ENCODE measurements at places on chromosomes 16 and 17.

DNA sequence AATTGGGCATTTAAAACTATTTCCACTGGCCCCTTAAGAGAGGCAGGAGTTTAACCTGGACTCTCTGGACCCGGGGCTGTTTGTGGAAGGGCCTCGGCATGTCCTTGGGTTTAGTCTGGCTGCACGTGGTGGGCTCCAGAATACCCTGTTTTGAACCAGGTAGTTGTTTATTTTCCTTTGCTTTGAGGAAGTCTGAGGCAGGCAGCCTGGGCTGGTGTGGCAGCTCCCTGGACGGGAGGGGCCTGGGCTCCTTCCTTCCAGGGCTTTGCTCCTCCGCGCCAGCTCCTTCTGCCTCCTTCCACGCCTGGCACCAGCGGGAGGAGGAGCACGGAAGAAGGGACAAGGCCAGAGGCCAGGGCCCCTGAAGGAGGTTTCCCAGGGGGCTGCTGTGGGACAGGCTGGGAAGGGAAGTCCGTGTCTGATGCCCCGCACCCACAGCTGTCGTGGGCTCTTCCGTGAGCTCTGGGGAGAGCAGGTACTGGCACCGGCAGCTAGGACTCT lies 15.5 kb downstream of the BANP start:
- peak; percentile 32 for DNase-seq

DNA sequence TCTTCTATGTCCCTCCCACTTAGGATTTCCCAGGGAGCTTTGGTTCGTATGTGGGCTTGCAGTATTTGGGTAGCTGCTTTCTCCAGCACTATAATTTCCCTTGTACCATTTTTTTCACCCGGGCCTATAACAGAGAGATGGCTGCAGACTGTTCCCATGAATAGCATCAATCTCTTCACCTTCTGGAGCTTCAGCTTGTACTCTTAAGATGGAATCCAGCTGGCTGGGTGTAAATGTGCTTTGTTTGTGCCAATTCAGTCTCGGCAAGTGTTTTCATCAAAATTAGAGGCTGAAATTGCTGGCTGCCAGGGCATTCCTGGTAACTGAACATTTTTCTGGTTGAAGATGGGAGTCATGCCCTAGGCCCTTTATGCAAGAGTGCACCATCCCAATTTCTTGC lies 12.2 kb upstream of the CPD start:
- DNase-seq: no peak

DNA sequence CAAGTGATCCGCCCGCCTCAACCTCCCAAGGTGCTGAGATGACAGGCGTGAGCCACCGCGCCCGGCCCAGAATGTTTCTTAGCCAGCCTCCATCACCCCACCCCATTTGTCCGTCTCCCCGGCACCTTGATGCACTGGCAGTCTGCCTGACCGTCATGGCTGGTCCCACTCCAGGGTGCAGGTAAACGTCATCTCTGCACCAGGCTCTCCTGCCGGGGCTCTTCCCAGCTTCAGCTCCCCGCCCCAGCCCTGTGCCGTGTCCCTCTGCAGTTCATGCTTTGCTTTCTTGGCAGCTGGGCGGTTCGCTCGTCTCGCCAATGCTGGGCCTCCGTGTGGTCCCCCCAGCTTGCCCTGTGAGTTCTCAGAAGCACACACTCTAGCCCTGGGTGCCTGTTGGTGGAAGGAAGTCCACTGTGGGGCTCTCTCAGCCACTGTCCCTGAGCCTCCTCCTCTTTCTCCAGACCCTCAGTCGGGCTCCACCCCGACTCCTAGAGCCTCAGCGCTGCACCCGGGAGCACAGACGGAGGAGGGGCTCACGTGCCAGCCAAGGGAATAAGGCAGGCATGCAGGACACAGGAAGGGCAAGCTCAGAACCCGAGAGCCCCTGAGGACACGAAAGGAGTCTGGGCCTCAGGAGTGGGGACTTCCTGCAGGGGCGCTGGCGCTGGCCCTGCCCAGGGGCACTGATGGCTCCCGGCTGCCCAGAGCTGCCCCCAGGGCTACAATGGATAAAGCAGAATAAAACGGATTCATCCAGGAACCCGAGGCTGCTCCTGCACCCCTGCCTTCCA lies 12.0 kb downstream of the HS3ST6 start:
- DNase-seq: no peak

GRCh38 chr17:8665684-8666083 lies 35.2 kb upstream of the MYH10 start:
- no peak for DNase-seq

GRCh38 chr16:55203570-55203969 lies 120.4 kb upstream of the IRX6 start:
- DNase-seq: peak; percentile 4

- no peak for DNase-seq
Observed at GRCh38 chr16:34050787-34051320, 591.4 kb downstream of the TP53TG3F start.

- no peak for DNase-seq
Observed at GRCh38 chr17:58641887-58642311, 49.9 kb downstream of the TEX14 start.

DNA sequence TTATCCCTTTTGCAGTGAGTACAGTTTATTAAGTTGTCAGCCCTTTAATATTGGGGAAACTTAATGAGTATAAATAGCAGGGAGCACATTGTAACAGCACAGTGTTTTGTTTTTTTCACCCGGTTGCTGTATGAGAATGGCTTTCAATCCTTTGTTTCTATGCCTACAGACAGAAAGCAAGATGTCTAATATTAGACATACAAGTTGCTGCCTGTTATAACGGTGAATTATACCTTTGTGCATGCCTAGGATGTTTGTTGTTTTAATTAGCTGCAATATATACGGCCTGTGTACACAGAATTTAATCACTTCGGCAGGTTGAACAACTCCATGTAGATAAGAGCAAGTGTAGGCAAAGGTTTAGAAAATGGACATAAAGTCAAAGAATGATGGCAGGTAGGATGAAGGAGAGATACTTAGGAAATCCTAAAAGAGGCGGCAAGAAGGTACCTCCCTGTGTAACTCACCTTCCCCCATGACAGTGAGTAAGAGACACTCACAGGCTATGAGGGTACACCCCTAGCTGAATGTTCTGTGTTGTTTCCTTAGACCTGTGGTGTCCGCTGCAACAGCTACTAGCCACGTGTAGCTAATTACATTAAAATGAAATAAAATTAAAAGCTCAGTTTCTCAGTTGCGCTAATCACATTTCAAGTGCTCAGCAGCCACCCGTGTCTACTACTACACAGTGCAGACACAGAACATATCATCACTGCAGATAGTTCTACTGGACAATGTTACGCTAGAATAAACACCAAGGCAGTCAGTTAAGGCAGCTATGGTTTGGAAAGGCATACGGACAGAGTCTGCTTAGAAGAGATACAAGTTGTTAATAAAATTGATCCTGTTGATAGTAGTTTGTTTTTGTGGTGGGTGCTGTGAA lies 10.9 kb downstream of the SLC7A6OS start:
- DNase-seq: no peak

DNA sequence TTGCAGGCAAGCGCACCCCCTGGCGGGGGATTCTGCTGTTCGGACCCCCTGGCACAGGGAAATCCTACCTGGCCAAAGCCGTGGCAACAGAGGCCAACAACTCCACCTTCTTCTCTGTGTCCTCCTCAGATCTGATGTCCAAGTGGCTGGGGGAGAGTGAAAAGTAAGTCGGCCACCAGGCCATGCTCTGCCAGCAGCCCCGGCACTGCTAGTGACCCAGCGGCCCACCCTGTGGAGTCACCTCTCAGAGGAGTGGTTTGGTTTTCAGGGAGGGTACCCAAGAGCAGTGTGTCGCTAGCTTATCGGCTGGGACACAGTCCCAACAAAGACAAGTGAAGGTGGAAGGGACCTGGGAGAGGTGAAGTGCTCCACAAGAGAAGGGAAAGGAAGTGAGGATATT lies 8.2 kb downstream of the VPS4A start:
- DNase-seq: no peak

DNA sequence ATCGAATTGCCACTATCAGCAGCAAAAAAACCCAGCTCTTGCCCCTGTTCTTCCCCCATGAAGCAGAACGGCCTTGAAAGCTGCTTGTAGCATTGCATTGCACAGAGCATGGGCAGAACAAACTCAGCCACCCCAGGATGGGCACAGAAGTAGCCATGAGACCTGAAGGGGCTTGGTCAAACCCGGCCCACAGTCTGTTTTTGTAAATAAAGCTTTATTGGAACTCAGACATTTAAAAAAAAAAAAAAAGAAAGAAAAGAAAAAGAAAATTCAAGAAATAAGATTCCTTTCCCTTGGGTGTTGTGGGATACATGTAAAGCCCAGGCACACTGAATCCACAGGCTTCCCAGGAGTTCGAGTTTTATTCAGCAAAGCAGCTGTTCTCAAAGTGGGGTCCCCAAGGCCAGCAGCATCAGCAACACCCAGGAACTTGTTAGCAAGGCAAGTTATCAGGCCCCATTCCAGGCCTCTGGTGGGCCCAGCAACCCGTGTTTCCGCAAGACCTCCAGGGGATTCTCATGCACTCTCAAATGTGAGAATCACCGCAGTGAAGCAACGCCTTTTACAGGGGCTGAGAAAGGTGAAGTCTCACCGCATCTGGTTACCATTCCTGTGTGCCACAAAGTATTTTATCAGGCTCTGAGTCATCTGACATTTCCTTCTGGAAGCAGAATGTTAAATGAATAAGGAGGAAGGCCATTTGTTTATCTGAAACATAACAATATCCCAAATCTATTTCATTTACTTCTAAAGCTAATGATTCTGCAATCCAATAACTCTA lies 108.2 kb downstream of the SLC39A11 start:
- no peak for DNase-seq

DNA sequence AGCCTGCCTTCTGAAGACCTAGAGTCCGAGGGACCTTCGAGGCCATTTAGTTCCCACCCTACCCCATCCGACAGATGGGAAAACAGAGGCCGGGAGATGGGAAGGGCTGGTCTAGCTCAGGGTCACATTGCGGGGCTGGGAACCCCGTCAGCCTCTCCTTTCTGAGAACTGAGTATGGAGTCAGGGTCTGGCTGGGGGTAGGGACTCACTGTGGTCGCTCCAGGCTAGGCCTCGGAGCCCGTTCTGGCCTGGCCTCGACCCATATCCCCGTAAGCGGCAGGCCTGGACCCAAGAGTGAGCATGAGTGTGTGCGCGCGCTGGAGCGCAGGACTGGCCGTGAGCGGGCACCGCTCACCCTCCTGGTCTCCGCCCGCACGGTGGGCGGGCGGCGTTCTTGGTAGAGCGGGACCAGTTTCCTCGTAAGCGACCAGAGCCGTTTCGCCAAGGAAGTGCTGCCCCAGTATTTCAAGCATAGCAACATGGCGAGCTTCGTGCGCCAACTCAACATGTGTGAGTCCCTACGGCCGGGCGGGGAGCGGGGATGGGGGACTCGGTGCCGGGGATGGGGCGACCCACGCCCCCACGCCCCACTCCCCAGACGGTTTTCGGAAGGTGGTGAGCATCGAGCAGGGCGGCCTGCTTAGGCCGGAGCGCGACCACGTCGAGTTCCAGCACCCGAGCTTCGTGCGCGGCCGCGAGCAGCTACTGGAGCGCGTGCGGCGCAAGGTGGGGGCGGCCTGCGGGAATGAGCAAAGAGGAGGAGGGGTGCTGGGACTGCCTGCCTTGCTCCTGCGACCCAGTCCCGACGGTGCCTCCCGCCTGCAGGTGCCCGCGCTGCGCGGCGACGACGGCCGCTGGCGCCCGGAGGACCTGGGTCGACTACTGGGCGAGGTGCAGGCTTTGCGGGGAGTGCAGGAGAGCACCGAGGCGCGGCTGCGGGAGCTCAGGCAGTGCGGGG lies 855 bp downstream of the HSF4 start:
- DNase-seq: peak; percentile 41

- no peak for DNase-seq
Observed at GRCh38 chr17:67635681-67636080, 82.1 kb upstream of the NOL11 start.

DNA sequence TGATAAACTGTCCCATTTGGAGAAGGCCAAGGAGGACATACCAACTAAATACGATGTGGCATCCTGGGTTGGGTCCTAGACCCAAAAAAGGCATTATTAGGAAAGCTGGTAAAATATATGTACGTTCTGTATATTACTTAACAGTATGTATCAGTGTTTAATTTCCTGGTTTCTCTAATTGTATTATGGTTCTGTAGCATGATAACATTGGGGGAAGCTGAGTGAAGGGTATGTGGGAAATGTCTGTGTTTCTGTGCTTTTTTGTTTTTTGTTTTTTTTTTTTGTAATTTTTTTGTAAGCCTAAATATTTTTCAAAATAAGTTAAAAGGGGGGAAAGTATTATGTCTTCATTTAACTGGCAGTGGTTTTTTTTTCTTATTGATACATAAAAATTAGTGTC lies 21.5 kb upstream of the NDRG4 start:
- DNase-seq: no peak

- peak; percentile 63 for DNase-seq
Observed at GRCh38 chr17:6648181-6648580, 3.2 kb downstream of the MED31 start.

DNA sequence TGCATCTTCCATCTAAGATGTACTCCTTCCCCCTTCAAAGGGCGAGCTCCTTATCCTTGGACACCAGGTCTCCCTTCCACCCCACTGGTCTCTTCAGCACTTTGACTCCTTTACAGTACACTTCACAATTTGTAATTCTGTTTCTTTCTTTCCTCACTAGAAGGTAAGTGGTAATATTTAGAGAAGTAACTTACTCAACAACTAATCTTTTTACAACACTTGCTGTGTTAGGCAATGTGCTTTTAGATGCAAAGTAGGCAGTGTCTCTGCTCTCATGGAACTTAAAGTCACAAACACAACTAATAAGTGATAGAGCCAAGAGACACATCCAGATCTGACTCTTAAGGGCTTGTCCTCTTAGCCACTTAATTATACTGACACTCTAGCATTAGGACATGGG lies 6.4 kb downstream of the SIAH1 start:
- DNase-seq: peak; percentile 69

GRCh38 chr17:17751489-17752088 lies 70.3 kb downstream of the RAI1 start:
- peak; percentile 87 for DNase-seq

GRCh38 chr17:74485022-74485743 lies 18.7 kb downstream of the CD300A start:
- no peak for DNase-seq

DNA sequence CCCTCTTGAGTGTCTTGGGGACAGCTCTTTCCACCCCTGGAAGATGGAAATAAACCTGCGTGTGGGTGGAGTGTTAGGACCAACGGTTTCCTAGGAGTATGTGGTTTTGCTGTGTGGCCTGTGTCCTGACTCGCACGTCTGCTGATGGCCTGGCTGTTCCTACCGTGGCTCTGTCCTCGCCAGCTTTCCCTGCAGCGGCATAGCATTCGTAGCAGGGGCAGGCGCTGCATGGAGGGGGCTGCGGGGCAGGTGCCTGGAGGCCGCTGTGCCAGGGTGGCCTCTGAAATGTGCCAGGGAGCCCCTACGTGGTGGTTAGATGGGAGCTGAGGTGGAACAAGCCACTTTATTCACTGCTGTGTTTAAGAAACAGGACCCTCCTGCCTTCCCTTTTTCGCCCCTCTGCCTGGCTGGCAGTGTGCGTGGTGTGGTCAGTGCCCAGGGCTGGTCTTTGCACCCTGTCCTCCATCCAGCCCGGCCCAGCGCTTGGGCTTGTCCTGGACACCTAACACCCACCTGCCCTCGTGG lies 10.6 kb downstream of the SLC16A3 start:
- no peak for DNase-seq

All from hematopoietic multipotent progenitor cell treated with erythropoietin and hydrocortisone succinate and interleukin-3 and kit ligand, for 6 days (in vitro differentiated cells).